ENCODE measurements at places on chromosomes 7 and 10.

DNA sequence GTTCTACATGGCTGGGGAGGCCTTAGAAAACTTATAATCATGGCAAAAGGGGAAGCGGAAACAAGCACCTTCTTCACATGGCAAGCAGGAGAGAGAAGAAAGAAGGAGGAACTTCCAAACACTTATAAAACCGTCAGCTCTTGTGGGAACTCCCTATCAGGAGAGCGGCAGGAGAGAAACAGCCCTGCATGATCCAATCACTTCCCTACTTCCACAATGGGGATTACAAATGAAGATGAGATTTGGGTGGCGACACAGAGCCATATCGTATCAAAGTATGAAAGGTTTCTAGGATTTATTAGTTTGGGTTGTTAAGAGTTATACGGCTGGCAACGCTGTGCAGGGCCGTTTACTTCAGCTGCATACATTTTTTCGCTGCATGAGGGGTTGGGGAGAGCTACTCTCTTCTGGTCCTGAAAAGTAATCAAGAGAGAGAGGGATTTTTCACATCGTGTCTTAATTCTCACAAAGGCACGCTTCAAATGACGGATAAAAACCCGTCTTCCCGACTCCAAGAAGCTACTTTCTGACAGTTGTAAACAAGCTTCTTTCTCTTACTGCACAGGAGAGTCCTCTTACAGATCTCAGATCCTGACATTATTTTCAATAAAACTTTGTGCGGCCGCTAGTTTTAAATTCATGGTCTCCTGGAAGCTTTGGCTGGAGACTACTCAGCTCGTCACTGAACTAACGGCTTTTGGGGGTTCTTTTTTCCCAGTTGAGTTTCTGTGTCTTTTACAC, 751 bp upstream of the GTPBP10 start:
- DNase-seq = no peak

DNA sequence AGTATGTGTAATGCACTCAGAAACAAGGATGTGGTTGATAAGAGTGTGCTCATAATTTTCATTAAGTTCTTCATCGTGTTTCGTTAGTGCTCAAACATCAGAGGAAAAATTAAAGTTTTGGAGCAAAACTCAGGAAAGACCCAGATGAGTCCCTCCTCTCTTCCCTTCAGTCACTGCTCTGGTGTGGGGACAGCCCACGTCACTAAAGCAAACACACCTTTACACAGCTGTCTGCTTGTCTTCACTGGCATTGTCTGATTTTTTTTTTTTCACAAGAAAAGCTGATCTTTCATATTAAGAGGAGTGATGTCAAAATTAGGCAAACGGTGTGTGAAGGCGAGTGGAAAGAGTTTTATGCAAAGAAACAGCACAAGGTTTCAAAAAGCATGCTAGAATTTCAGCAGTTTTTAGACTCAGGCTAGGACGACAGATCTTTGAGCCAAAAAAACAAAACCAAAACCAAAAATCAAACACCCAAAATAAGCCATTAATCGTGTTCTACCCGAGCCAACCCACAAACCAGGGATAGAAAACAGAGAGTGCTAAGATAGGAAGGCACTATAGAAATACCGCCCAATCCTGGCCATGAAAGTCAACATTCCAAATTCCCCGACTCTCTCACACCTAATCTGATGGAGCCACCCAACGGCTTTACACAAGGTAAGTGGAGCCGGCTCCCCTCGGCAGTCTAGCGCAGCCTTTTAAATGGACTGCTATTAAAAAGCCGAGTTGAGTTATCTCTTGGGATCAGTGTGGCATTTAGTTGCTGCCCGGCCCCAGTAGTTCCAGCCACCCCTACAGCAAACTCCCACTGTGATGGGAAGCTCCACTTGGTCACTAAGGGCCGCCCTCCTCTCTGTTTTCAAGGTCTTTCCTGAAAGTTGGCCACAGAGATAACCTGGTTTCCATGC, 27.9 kb upstream of the GATA3 start:
- no peak for DNase-seq

DNA sequence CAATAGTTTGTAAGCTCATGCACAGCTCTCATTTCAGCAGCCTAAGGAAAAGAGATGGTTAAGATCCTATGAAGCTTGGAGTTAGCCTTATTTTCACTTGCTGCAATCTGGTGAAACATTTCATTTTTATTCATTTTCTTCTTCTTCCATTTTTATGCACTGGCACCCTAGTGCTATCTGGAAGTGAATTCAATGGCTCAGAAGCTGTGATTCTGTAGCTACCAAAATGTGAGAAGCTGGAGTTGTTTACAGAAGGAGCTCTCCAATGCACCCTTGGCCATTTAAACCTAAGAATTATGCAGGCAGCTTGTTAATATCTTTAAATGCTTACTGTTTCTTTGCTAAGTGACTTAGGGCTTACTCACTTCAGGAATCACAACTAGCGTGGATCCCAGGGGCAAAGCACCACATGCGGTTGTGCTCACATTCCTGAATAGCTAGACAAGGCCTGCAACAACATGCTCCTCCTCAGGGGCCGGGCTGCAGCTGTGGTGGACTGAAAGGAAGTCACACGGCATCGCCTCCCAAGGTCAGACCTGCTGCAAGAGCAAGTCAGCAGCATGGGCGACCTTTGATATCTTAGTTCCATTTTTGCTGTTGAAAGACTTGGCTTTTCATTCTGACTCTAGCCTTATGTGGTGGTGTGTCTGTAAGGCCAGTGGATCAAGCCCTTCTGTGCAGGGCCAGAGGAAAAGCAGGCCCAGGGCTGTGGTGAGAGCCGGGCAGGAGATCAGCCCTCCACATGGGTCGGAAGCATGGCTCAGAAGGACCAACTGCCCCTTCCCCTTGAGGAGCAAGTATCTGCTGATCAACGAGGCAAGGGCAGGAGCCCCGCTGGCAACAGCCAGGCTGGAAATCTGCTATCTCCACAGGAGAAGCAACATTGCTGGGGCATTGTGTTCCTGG, 91.9 kb upstream of the MBL2 start:
- no peak for DNase-seq

GRCh38 chr10:49310460-49310859, 11.5 kb downstream of the C10orf71 start:
- no peak for DNase-seq

DNA sequence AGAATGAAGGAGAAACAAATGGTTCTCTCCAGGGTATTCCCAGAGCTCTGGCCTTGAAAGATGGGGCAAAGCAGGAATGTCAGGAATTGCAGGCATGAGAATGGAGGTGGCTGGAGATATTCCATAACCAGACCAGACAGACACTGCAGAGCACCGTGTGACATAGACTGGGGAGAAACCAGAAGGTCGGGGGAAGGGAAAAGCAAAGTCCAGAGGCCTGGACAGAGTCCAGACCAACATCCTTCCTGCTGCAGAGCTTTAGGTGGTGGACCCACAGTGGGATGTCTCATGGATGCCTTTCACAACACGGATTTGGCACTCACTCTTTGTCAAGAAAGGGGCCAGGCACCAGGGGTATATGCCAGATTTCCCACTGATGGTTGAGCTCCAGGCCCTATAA, 177.2 kb upstream of the INHBA start:
- no peak for DNase-seq

GRCh38 chr7:45196374-45196773, 38.8 kb downstream of the RAMP3 start:
- DNase-seq = no peak

GRCh38 chr10:45006276-45007030, 5.7 kb downstream of the ZNF22 start:
- DNase-seq = no peak

DNA sequence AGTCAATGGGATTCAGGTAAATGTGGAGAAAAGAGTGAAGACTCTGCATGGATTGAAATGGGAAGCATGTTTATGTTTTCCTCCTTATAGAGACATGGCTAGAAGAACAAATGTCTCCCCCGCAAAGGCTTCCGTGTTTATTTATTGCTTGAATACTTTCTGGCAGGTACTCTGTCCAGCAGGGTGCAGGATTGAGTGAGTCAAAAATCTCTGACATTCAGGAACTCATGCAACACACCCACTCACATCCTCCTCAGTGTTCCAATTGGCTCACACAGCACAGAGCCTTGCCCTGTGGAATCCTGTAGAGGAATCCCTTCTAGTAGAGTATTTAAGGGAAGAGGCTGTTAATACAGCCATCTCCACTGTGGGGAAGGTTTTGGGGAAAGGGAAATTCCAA, 290.3 kb upstream of the VWC2 start:
- no peak for DNase-seq

DNA sequence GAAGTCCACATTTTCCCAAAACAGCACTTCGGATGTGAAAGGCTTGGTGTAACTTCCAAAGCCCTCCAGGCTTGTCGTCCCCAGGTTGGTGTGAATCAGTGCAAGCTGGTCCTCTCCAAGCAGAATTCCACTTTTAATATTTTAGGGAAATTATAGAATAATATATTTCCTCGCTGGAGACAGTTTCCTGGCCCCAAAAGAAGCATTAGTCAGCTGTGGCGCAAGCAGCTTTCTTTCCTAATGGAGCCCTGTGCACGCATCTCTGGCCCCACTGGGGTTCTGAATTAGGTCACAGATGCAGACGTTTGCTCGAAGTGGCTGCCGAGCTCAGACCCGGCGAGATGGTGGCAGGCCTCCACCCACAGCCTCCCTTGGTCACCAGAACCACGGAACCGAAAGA, 33.3 kb upstream of the MNX1 start:
- no peak for DNase-seq

Measured in stimulated activated CD8-positive, alpha-beta memory T cell treated with anti-CD3 and anti-CD28 coated beads, Interleukin-15, amount 100 ng/mL, for 1 hour (primary cell).